Vagina (tissue), 2 donors: ENCODE measurements at places on chromosomes 7 and 10. TPM values are rescaled to one million over a fixed set of nuclear protein-coding genes. Genes with fewer than 3 reads are reported as not detected.

DNA sequence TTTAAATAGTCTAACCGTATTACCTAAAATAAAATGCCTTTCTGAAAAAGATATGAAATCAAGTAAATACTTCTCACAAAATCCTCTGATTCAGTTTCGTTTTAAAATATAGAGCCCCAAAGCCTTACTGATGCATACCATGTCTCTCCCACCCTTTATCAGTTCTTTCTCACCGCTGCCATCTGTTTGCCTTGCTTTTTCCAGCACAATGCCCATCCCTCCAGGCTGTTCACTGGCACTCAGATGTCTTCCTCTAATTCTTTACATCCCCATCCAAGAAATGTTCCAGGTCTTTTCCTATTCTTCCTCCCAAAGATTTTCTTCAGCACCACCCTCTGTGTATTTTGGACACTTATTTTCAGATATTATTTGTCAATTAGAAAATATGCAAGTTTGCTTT lies 116.5 kb upstream of the LRRN3 start:
- no peaks in the 10 kb centered on the region for H3K27me3 ChIP-seq

SYCE1 gene
- not detected for total RNA-seq

DNA sequence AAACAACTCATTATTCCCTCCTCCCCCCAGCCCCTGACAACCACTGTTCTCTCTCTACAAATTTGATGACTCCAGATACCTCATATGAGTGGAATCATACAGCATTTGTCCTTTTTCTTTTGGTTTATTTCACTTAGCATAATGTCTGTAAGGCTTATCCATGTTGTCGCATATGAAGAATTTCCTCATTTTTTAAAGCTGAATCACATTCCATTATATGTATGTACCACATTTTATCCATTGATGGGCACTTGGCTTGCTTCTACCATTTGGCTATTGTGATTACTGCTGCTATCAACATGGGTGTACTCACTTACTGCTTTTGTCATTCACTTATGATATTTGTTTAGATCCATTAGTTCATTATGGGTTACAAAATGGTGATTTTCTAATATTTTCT lies 112.8 kb downstream of the BUB3 start:
- H3K4me3 ChIP-seq = no peak overlapping the region
- no peaks in the 10 kb centered on the region for H3K4me1 ChIP-seq
- H3K36me3 ChIP-seq = no peaks in the 10 kb centered on the region
- no peaks in the 10 kb centered on the region for H3K27me3 ChIP-seq
- H3K27ac ChIP-seq = no peak overlapping the region
- no peak for DNase-seq

DNA sequence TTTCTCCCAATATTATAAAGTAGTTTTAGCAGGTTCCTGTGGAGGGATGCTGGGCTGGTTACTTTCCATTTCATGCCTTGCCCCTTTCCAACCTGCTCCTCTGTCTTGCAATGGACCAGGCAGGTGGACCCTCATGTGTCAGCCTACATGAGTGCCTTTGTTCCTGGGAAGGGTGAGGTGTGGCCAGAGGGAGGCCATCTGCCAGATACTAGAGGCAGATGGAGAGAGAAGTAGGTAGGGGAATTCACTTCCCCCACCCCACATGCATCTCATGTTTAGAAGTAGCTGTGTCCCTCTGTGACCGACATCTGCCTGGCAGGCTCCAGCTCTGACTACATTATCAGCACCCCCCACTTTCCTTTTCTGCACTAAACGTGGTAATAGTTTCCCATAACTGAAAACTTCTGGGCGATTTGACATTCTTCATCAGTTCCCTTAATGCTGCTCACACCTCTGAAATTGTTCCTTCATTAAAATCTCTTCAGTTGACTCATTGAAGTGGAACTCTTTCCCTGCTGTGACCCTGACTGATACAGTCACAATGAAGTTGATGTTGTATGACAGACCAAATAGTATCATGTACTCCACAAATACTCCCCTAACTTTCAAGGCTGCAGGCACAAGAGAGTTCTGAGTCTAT lies 396.3 kb upstream of the FZD8 start:
- no peak overlapping the region for H3K27ac ChIP-seq
- H3K27me3 ChIP-seq = no peaks in the 10 kb centered on the region
- H3K4me1 ChIP-seq = no peaks in the 10 kb centered on the region
- DNase-seq = no peak
- H3K36me3 ChIP-seq = no peaks in the 10 kb centered on the region

DNA sequence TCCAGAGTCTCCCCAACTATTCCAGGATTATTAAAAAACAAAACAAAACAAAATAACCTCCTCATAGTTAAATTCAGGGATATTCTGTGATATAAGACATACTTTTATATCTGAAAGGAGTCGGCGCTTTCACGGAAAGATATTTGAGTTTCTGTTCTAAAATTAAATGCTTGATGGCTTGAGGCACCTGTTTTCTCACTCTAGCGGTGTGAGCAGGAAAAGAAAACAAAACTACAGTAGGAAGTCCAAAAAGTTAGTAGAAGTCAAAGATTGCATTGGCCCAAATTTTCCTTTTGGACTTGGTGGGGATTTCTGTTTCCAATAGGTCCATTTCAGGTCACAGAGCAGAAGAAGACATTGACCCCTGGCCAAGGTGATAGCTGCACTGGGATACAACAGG lies 716.1 kb upstream of the POT1 start:
- no peak overlapping the region for H3K27ac ChIP-seq
- H3K4me3 ChIP-seq = no peak overlapping the region
- no peak for DNase-seq
- no peaks in the 10 kb centered on the region for H3K27me3 ChIP-seq
- no peaks in the 10 kb centered on the region for H3K4me1 ChIP-seq

CLDN15 gene
- 8.6 TPM for total RNA-seq

- H3K4me3 ChIP-seq = no peak overlapping the region
- no peak for DNase-seq
- H3K27ac ChIP-seq = no peak overlapping the region
- H3K27me3 ChIP-seq = no peaks in the 10 kb centered on the region
- peaks cover 6% of the 10 kb centered on the region for H3K36me3 ChIP-seq
Observed at GRCh38 chr7:101916876-101917275, 99.5 kb downstream of the CUX1 start.
